ENCODE measurements at places on chromosomes 6 and 20.

- DNase-seq = no peak
Observed at GRCh38 chr6:80553071-80553740, 446.7 kb downstream of the BCKDHB start.

- no peak for DNase-seq
Observed at GRCh38 chr6:129015721-129016120, 132.8 kb downstream of the LAMA2 start.

DNA sequence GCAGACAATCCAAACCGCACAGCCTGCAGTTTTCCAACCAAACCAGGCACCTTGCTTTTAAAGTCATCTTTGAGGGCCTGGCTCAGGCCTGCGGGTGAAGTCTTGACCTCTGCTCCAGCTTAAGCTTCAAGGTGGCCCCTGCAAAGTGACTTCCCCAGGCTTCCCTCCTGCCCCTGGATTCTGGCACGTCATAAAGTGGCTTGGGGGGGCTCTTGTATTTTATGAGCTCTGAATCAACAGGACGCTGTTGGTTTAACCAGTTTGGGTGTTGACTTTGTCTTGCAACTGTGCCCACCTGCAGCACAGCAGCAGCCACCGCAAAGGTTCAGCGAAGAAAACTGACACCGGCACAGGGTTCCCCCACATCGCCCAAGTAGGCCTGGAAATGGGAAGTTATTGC lies 81.2 kb downstream of the NFATC2 start:
- no peak for DNase-seq

- DNase-seq = no peak
Observed at GRCh38 chr6:145725570-145725969, 9.8 kb downstream of the EPM2A start.

- DNase-seq = peak; percentile 1
Observed at GRCh38 chr6:75896526-75896925, 147.5 kb downstream of the MYO6 start.

GRCh38 chr6:142642651-142643050 lies 302.3 kb downstream of the HIVEP2 start:
- no peak for DNase-seq

GRCh38 chr20:10423735-10424134 lies 10.3 kb downstream of the MKKS start:
- DNase-seq = no peak

GRCh38 chr6:35436071-35436857 lies 15.9 kb upstream of the FANCE start:
- DNase-seq = no peak

DNA sequence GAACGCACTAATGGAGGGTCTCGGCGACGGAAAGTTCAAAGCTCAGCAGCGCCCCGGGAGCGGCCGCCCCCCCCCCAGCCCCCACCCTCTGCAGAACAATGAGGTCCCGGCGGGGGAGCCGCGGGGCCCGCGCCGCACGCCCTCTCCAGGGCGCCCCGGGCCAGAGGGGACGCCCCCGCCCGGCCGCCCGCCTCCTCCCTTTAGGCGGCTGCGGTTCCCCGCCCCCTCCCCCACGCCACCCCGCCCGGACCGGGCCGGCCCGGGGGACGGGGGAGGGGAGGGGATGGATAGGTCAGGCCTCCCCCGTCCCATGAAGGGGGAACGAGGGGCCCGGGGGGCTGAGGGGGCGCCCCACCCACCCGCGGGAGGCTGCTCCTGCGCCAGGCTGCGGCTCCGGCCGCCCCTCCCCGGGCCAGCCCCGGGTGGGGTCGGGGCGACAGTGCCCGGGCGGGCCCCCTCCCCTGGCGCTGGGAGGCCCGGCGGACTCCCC lies 1.5 kb downstream of the NOL4L start:
- no peak for DNase-seq

DNA sequence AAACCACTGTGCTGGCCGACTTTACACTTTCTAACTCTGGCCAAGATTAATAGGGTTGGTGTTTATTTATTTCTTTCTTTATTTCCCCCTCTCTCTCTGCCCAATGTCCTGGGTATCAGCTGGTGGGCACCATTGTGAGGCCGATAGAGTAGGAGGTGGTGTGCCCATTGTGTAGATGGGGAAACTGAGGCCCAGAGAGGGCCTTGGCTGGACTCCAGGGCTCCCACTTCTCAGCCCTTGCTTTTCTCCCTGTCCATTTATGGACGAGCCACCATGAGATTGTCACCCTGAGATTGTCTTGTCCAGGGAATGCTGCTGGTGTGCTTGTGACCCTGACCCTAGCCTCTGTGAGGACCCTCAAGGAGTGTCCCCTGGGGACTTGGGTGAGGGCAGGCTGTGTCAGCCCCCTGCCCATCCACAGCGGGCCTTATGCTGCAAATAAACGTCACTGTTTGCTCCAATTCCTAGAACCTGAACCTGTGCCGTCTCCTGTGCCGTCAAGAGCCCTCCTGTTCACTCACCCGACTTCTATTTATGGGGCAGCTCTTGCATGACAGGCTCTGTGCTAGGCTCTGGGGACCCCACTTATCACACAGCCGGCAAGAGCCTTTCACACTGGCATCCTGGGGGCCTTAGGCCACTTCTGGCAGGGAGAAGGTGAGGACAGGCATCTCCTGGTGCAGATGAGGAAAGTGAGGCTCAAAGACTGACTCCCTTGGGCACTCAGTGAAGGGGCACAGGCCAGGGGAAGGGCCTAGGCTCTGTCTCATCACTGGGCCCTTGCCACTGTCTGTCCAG lies 24.8 kb downstream of the SUN5 start:
- no peak for DNase-seq

DNA sequence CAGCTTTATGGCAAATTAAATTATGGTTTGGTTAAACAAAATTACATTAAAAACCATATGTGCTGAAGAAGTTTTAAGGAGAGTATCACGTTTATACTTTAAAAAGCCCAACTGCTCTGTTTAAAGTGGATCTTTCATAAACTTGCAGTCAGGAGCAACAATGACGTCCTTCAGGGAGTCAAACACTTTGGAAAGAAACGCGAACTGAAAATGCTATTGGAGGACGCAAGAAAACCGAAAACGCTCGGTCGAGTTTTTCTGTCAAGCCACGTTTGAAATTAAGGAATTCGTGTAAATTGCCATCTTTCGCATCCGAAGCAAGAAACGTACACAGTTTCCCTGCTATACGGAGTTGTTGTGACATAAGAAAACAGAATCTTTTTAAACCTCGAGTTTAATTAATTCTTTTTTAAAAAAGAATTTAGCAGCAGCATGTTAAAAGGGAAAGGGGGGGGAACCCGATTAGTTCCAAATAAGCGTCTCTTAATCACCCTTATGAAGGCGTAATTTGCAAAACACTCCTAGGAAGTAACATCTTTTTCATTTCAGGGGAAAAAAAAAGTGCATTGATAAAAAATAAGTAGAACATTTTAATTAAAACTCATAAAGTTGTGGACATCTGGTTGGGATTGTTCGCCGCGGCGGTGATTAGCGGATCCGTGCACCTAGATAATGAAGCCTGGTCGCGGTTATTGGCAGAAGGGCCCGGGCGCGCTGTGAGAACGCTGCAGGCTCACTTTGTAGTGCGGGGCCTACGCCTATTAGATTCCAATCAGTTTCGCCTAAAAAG lies 295.4 kb downstream of the TFAP2C start:
- DNase-seq = no peak

DNA sequence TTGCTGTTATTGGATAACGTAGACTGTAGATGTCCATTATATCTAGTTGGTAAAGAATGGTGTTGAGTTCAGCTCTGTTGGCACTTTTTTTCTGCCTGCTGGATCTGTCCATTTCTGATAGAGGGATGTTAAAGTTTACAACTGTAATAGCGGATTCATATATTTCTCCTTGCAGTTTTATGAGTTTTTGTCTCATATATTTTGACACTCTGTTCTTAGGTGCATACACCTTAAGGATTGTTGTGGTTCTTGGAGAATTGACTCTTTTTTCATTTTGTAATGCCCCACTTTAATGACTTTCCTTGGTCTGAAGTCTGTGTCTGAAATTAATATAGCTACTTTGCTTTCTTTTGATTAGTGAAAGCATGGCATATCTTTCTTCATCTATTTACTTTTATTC lies 16.1 kb downstream of the STXBP5 start:
- DNase-seq = no peak

- peak; percentile 49 for DNase-seq
Observed at GRCh38 chr6:38034274-38034914, 214.9 kb downstream of the ZFAND3 start.

DNA sequence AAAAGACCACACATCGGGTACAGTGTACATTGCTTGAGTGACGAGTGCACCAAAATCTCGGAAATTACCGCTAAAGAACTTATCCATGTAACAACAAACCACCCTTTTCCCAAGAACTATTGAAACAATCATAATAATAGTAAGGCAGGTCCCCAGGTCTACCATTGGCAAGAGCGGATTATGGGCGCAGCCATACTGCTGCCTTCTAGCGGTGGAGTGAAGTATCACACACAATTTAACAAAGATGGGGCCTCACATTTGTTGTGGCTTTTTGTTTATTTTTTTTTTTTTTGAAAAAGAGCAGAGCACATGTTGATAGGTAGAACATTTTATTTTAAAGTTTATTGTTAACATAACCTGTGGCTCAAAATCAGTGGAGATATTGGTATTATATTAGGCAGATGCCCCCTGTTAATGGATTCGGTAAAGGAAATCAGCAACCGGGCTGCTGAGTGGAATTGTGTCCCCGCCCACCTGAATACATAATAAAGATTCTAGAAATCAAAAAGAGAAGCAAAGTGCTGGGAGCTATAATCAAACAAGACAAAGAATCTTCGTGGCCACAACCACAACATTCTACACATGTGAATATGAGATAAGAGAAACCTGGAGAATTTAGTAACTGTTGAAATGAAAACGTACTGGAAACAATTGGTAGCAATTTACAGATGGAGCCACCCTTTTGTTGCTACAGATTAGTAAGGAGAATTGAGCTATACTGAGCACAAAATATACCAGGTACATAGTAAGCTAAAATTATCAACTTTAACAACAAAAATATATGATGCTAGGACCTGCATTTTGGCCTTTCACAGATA lies 94.2 kb upstream of the EXOC2 start:
- no peak for DNase-seq

- DNase-seq = no peak
Observed at GRCh38 chr20:62744741-62745191, 36.1 kb downstream of the NTSR1 start.

DNA sequence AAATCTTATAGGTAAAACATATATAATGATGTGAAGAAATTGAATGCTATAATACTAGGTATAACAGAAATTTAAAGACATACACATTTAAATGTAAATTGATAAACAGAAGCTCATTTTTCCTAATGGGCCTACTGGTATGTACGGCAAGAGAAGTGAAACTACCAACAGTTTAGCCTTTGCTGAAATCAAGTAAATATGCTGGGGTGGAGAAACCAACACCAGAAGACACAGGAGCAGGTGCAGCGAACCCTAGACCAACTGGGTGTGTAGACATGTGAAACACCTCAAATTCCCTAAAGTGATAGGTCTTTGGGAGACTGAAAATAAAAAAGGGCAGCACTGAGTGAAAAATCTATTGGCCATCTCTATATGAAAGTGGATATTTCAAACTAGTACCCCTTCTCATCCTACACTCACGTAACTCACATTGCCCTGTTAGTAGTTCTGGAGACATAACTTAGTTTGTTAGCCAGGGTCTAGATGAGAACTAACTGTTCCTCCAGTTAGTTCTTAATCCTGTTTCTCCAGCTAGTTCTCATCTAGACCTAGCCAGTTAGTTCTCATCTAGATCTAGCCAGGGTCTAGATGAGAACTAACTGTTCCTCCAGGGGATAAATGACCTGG lies 53.1 kb downstream of the SLC35D3 start:
- no peak for DNase-seq

DNA sequence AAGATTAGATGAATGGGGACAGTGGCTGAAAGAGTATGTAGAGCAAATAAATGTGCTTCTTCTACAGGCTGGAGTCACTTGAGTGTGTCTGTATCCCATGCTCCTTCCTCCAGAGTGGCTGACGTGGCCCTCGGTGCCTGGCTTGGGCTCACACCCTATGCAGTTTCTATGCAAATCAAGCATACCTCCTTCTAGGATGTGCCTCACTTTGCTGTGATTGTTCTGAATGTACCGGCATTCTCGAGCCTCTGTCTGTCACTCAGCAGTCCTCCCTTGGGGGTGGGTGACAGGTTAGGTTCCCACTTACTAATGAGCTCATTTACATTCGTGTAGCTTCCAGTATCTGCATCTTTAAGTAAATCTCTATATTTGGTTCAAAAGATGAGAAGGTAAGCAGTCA lies 55.1 kb upstream of the HDDC2 start:
- DNase-seq = no peak

- DNase-seq = no peak
Observed at GRCh38 chr6:52927451-52927850, 18.0 kb upstream of the GSTA3 start.

DNA sequence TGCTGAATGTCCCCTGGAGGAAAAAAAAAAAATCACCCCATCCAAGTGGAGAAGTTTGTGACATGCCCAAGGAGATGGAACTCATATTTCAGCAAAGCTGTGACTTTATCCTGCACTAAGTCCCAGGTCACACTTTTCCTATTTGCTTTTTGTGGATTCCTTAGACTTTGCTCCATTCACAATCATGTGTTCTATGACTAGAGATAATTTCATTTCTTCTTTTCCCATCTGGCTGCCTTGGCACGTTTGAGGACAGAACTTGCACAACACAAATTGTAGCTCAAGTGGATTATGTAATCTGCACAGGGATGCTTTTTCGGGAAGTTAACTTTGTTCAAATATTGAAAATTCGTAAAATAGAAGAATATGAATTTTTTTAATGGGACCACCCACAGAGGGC lies 100.7 kb upstream of the PTPN1 start:
- no peak for DNase-seq

- peak; percentile 18 for DNase-seq
Observed at GRCh38 chr6:37149745-37150144, 20.2 kb upstream of the PIM1 start.

GRCh38 chr20:1734269-1734858 lies 76.8 kb upstream of the SIRPG start:
- DNase-seq = no peak

DNA sequence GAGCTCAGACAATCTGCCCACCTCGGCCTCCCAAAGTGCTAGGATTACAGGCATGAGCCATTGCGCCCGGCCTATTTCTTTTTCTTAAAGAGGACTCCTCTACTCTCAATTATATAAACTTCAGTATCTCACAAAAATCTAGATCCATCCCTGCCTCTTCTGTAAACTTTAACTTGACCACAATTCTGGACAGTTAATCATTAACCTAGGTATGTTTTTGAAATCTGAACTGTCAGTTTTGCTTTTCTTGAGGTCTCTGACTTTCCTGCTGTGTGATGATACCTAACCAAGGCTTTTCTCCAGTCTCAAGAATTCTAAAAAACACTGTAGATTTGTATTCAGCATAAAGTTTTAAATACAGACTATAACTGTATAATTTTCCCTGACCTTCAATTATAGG lies 388.2 kb upstream of the SYNCRIP start:
- no peak for DNase-seq

GRCh38 chr6:52087498-52087999 lies at the start of gene PKHD1:
PKHD1 (minus strand) TSS chr6:52087613; CDS start chr6:52084933, 2,680 bp downstream.
- DNase-seq = peak; percentile 2

GRCh38 chr20:38228436-38228835 lies 32.1 kb downstream of the KIAA1755 start:
- no peak for DNase-seq

GRCh38 chr6:136706430-136706829 lies 85.8 kb downstream of the MAP3K5 start:
- no peak for DNase-seq

- DNase-seq = no peak
Observed at GRCh38 chr6:43287717-43288679, 10.1 kb upstream of the SLC22A7 start.

GRCh38 chr20:48723308-48724264 lies 104.2 kb downstream of the PREX1 start:
- DNase-seq = peak; percentile 26

- peak; percentile 7 for DNase-seq
Observed at GRCh38 chr6:146286961-146287360, 256.7 kb upstream of the RAB32 start.
